Activated T-cell treated with anti-CD3 and anti-CD28 coated beads for 1 hour (primary cell): ENCODE measurements at places on chromosomes 11 and 22.
A peak's percentile ranks its signal among the peaks of the same experiment; 100 is the strongest.

GRCh38 chr11:58286249-58286648 lies 18.2 kb upstream of the OR10W1 start:
- DNase-seq: no peak

DNA sequence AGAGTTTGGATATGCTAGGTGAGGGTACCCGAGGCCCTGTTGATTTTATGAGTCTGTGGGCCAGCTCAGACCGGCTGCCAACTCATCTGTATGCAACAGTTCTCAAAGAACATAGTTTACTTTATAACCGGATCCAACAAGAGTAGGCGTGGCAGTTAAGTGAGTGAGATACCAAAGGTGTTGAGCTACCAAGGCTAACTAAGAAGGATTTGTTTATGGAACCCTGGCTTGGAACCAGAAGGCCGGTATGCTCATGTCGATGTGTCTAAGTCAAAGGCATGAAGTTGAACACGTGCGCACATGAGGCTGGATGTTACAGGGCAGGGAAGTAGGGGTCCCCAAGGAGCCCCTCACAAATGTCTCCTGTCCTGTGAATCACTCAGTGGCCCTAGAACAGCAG lies at the start of gene KCNJ1:
Gene KCNJ1, minus strand, starts transcription at position 20 of the 400 bp plus-strand sequence. CDS start 27,053 bp downstream, outside the sequence.
- DNase-seq: no peak

DNA sequence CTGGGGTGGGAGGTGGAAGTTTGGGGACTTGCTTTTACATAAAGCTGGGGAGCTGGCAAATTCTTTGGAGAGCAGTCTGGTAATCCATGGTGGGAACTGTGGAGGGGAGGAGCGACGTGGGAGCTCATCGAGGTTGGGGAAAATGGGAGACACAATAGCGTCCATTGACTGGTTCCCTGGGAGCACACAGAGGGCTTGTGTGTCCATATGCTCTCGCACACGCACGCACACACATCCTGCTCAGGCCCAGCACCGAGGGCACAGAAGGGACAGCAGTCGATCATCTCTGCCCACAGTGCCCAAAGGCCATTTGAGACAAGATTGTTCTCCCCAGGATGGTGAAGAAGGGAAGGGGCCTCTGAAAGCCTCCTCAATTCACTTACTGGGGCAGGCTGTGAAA lies 53.7 kb downstream of the FBXO7 start:
- no peak for DNase-seq

- no peak for DNase-seq
Measured at GRCh38 chr11:24496386-24496735, 492 bp upstream of the LUZP2 start.

- DNase-seq: no peak
Measured at GRCh38 chr11:64484191-64485022, 106.6 kb upstream of the SLC22A12 start.

DNA sequence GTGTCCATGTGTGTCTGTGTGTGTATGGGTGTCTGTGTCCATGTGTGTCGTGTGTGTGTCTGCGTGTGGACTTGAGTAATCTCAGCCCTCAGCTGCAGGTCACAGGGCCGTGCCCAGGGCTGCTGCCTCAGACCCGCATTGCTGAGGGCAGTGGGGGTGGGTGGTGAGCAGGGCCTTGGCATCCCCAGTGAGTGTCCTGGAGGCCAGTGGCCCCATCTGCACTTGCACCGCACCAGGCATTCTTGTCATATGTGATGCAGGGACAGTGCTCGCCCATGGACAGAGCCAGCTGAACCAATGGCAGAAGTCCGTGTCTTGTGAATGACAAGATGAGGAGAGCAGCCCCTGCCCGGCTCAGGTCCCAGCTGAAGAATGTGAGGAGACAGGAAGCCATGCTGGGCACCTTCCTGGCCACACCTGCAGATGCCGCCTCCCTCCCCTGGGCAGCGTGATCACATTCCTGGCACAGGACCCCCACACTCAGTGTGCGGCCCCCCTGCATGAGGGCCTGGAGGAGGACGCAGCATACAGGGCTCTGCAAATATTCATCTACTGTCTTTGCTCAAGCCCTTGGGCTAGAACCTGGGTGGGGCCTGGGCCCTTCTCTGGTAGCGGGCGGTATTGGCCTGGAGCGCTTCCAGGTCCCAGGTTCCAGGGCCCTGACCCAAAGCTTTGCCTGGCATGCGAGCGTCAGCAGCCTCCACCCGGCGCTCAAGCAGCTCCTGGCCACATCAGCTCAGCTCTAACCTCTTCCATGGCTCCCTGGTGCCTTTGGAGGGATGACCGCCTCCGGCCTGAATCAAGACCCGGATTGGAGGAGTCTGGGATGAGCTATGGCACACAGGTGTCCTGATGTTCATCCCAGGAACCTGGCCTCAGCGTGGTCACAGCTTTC lies 3.9 kb downstream of the ALDH3B2 start:
- no peak for DNase-seq

- no peak for DNase-seq
Measured at GRCh38 chr11:73852049-73852448, 24.6 kb downstream of the COA4 start.

DNA sequence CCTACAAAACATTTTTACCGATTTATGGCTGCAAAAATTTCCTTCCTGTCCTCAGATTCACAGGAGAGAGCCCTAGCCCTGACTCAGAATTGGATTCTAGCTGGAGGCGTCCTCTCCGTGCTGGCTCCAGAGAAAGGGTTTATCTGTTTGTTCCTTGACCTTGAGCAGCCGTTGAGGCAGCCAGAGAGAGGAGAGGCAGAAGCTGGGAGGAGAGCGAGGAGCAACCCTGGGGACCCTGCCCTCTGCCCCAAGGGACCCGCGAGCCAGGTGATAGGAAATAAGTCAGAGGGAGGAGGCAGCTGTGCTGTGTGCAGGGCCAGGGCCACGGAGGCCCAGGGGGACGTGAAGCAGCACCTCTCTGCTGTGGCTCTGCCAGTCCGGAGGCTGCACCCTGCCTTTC lies 75.6 kb downstream of the IGLL1 start:
- DNase-seq: no peak

DNA sequence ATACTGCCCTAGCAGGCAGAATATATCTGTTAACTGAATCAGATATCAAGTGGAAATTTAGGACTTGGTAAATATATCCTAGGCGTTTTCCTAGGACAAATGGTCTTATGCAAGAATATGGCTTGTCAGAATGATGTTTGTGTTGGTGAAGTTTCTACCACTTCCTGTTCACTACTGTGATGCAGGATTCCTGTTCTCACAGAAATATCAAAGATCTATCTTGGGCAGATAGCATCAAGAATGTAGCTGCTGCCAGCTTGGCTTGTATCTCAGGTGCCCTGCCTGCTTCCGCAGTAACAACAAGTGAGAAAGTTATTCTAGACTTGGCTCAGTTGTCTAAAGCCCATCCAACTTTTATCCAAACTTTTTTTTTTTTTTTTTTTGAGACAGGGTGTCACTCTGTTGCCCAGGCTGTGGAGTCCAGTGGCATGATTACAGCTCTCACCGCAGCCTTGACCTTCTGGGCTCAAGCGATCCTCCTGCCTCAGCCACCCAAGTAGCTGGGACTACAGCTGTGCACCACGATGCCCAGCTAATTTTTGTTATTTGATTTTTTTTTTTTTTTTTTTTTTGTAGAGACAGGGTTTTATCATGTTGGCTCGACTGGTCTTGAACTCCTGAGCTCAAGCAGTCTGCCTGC lies 61.3 kb downstream of the PPME1 start:
- DNase-seq: peak; percentile 6

GRCh38 chr11:66123902-66124301 lies 53.8 kb downstream of the PACS1 start:
- DNase-seq: no peak

DNA sequence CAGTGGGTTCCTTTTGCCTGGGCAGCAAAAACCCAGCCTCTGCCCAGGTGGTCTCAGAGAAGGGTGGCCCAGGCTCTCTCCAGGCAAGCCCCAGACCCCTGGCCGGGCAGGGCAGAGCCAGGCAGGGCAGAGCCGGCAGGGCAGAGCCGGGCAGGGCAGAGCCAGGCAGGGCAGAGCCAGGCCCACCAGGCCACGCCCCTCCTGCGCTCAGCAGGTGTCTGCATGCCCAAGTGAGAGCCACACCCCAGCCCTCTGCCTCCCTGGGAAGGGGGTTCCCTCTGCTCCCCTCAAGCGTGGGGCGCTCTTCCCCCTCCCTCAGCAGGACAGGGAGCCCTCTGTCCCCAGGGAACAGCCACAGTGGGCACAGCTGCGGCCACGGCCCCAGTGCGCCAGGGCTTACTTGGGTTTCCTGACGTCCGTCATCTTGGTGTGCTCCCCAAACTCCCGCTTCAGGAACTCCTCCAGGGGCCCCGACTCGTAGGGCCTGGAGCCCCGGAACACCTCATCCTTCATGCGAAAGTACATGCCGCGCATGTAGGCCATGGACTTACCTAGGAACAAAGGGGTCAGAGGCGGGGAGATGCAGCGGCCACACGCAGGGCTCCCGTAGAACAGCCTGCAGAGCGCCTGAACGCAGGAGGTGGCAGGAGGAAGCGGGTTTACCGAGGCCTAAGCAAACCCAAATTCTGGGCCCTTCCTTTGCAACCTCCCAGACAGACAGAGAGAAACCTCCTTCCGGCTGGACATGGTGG lies 10.1 kb upstream of the BAIAP2L2 start:
- no peak for DNase-seq

DNA sequence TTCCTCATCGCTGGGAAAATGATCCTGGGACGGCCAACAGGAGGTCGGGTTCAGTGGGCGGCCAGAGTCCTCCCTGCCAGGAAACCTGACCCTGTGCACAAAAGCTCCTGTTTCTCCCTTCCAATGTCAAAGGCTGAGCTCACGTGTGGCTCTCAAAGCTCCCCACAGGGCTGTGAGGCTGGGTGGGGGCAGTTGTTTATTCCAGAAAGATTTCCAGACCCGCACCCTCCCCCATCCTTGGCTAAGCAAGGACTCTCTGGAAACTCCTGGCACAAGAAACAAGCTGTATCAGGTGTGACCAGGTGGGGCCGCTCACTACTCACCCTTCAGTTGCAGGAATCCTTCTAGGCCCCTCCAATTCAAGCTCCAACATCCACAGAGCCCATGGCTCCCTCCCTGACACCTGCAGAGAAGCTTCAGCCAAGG lies 131.9 kb downstream of the SHANK2 start:
- no peak for DNase-seq

DNA sequence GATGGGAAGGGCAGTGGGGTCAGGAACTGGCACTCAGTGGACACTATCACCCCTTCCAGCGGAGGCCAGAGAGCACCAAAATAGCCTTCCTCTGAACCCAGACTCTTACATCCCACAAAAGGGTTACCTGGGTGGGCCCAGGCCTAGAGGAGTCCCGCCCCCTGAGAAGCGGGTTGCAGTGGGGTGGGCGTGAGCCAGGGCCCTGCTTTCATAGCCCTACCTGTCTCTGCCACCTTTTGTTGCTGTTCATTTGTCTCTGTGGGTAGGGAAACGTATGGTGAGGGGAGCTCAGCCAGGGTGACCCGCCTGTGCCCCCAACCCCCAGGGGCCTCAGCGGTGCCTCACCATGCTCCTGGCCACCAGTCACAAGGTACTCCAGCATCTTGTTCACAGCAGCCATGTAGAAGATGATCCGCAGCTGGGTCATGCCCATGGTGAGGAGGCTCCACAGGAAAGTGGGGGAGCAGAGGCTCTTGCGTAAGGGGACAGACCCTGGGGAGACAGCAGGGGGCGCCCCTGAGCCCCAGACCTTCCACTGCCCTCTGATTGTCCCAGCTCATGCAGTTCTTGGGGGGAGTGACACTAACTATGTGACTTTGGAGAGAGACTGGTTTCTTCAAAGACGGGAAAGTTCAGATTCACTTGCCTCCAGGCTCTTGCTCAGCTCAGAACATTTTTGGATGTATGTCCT lies 24.0 kb downstream of the SLC43A1 start:
- peak; percentile 26 for DNase-seq

GRCh38 chr11:120510406-120511115 lies 987 bp upstream of the GRIK4 start:
- no peak for DNase-seq

GRCh38 chr11:44313761-44314489 lies 4.0 kb upstream of the ALX4 start:
- no peak for DNase-seq

- DNase-seq: no peak
Measured at GRCh38 chr11:82996966-82997606, 74.6 kb downstream of the RAB30 start.

GRCh38 chr22:31210556-31211421 lies 1.3 kb upstream of the LIMK2 start:
- no peak for DNase-seq

DNA sequence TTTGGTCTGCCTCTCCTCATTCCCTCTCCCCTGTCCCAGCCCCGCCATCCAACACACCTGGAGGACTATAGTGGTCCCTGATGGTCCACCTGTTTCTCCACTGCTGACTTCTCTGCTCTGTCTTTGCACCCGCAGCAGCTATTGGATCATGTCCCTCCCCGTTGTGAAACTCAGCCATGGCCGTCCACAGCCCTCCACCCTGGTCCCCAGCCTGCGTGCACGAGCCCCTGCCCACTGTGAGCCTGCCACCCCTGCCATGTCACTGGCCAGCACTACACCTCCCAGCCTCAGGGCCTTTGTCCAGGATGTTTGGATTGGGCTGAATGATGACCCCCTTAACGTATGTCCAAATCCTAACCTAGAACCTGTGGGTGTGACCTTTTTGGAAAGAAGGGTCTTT lies 47.7 kb upstream of the SMIM38 start:
- no peak for DNase-seq

- DNase-seq: no peak
Measured at GRCh38 chr22:49598338-49598737, 229.3 kb downstream of the BRD1 start.

DNA sequence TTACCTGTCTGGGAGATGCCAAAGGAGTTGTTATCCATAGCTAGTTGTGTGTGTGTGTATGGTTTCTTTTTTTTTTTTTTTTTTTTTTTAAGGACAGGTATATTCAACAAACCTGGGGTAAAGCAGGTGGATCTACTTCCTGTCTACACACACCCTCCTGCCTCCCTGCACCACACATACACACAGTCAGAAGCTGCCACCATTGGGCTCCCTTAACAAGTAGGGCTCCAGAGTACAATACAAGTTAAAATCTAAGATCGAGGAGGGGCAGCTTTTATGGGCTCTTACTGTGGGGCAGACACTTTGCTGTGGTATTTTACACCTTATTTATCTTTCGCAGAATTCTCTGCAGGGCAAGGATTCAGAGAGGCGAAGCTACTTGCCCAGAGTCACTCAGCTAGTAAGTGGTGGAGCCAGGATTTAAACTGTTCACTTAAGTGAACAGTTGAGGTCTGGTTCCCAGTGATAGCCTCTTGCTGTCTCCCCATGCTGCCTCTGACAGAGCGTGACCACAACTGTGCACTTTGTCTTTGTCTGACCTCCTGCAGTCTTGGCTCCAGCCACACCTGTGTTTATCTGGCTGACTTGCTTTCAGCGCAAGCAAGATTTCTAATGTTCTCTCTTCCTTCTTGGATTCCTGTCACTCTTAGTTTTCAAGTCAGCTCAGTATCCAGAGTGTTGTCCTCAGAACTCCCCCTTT lies 135.0 kb downstream of the CSNK2A3 start:
- DNase-seq: no peak
